Activated naive CD8-positive, alpha-beta T cell treated with anti-CD3 and anti-CD28 coated beads for 36 hours (primary cell): ENCODE measurements at places on chromosomes 1 and 21. TPM values are rescaled to one million over a fixed set of nuclear protein-coding genes. Genes with fewer than 3 reads are reported as not detected.
A peak's percentile ranks its signal among the peaks of the same experiment; 100 is the strongest.

Gene NFASC
- 0.37 TPM for total RNA-seq

GRCh38 chr1:209876078-209876800 is 48.5 kb downstream of the UTP25 start:
- H3K4me3 ChIP-seq: no peak overlapping the region
- no peaks in the 10 kb centered on the region for H3K4me1 ChIP-seq
- H3K27me3 ChIP-seq: peaks cover 35% of the 10 kb centered on the region
- H3K36me3 ChIP-seq: no peaks in the 10 kb centered on the region
- H3K27ac ChIP-seq: no peak overlapping the region

- H3K27ac ChIP-seq: no peak overlapping the region
- H3K36me3 ChIP-seq: no peaks in the 10 kb centered on the region
- H3K4me1 ChIP-seq: no peaks in the 10 kb centered on the region
- peaks cover 6% of the 10 kb centered on the region for H3K27me3 ChIP-seq
- no peak overlapping the region for H3K4me3 ChIP-seq
Measured at GRCh38 chr21:26280775-26281174, 110.2 kb upstream of the APP start.

Gene KCNQ4
- total RNA-seq: 0.82 TPM

Gene ST6GALNAC3
- total RNA-seq: 3.5 TPM

Gene CA6
- 13.7 TPM for total RNA-seq

DNA sequence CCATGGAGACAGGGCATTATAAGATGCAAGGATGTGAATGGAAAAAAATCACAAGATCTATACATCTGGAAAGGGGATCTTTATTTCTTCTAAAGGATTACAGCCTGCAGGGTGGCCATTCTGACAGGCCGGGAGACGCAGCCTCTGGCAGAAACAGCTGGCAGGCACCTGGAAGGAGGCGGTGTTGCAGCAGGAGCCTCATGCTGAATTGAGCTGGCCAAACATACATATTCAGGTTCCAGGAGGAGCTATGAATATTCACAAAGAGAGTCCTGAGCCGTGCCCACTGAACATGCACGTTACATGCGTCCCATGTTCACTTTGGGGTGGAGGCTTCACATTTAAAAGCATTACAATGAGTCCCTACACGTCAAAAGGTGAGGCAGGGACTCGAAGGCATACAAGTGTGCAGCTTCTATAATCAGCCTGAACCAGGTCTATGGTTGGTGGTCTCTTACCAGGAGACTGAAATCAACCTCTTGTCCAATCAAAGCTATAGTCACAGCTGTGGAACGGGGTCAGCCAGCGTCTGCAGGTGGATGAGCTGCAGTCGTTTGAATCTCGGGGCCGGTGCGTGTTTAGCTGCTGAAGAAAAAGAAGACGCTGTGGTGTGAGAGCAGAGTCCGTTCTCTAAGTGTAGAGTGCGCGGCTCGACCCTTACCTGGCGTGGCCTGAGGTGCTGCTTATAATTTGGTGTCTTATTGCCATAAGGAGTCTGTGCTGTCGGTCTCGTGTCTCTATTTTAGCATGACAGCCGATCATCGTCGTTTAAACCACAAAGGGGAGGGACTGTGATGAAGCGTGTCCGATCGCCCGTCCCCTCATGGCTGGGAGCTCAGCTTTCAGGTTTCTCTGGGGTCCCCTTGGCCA is 183.0 kb downstream of the ETS2 start:
- peaks cover 59% of the 10 kb centered on the region for H3K27me3 ChIP-seq
- H3K27ac ChIP-seq: no peak overlapping the region
- H3K4me1 ChIP-seq: peaks cover 26% of the 10 kb centered on the region
- H3K4me3 ChIP-seq: no peak overlapping the region
- peaks cover 2% of the 10 kb centered on the region for H3K36me3 ChIP-seq

DNA sequence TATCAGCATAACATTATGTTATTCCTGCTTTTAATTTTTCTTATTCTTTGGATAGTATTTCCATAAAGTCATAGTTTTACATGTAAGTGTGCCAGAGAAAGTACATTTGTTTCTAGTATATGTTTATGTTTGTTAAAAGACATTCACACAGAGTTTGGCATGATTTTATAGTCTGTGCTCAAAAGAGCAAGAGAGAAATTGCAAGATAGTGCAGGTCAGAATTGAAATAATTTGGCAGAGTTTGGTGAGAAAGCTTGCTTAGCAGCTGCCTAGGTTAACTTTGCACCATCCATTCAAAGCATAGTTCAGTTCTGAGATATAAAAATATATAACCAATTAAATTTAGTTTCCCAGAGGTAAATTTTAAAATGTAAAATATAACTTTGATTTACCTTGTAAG is 17.0 kb downstream of the NEK7 start:
- H3K36me3 ChIP-seq: peaks cover 16% of the 10 kb centered on the region
- H3K27ac ChIP-seq: peak overlapping the region; percentile 79
- peak overlapping the region; percentile 33 for H3K4me3 ChIP-seq

DNA sequence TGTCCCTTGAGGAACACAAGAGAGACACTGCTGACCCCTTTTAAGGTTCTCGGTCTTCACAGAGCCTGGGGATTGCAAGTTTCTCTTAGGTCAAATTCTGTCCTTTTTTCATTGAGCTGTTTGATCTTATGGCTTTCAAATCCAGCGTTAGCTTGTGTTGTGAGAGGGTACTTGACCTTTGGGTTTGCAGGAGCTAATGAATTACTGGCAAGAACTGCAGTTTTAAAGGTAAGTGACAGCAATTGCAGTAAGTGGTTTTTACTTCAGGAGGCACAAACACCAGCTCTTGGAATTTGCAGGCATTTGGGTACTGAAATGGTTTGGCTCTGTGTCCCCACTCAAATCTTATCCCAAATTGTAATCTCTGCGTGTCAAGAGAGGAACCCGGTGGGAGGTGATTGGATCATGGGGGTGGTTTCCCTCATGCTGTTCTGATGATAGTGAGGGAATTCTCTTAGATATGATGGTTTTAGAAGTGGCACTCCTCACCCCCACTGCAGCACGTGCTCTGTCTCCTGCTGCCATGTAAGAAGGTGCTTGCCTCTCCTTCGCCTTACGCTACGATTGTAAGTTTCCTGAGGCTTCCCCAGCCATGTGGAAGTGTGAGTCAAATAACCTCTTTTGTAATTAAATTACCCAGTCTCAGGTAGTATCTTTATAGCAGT is 134.5 kb upstream of the LYPLAL1 start:
- no peak overlapping the region for H3K4me3 ChIP-seq
- no peaks in the 10 kb centered on the region for H3K27me3 ChIP-seq
- H3K36me3 ChIP-seq: no peaks in the 10 kb centered on the region
- H3K27ac ChIP-seq: no peak overlapping the region
- H3K4me1 ChIP-seq: no peaks in the 10 kb centered on the region
